ENCODE measurements at places on chromosomes 16 and 17.

DNA sequence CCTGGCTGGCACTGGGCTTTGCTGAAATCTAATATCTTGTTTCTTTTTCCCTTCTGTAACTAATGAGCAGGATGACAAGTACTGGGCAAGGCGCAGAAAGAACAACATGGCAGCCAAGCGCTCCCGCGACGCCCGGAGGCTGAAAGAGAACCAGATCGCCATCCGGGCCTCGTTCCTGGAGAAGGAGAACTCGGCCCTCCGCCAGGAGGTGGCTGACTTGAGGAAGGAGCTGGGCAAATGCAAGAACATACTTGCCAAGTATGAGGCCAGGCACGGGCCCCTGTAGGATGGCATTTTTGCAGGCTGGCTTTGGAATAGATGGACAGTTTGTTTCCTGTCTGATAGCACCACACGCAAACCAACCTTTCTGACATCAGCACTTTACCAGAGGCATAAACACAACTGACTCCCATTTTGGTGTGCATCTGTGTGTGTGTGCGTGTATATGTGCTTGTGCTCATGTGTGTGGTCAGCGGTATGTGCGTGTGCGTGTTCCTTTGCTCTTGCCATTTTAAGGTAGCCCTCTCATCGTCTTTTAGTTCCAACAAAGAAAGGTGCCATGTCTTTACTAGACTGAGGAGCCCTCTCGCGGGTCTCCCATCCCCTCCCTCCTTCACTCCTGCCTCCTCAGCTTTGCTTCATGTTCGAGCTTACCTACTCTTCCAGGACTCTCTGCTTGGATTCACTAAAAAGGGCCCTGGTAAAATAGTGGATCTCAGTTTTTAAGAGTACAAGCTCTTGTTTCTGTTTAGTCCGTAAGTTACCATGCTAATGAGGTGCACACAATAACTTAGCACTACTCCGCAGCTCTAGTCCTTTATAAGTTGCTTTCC, 56.0 kb downstream of the HLF start:
- DNase-seq: no peak

DNA sequence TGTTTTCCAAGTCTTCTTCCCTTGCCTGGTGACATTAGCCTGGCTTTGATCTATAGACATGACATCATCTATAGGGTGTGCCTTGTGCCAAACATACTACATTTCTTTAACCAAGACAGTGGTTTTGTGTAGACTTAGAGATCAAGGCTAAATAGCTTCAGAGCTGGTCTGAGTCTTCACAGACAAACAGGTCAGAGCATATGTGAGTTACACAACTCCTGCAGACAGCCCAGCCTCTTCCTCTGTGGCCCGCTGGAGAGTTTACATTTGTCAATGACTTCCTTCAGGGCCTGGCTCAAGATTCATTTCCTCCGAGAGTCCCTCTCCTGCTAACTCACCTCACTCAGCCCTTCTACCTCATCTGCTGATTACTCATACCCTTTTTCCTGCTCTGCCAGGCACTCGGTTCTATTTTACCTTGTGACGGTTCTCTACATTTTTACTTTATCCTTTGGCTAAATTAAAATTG, 73.1 kb upstream of the TANC2 start:
- peak; percentile 26 for DNase-seq

- no peak for DNase-seq
Measured at GRCh38 chr17:70091696-70092095, 16.7 kb downstream of the KCNJ16 start.

GRCh38 chr16:86101137-86101896, 202.4 kb downstream of the IRF8 start:
- no peak for DNase-seq

DNA sequence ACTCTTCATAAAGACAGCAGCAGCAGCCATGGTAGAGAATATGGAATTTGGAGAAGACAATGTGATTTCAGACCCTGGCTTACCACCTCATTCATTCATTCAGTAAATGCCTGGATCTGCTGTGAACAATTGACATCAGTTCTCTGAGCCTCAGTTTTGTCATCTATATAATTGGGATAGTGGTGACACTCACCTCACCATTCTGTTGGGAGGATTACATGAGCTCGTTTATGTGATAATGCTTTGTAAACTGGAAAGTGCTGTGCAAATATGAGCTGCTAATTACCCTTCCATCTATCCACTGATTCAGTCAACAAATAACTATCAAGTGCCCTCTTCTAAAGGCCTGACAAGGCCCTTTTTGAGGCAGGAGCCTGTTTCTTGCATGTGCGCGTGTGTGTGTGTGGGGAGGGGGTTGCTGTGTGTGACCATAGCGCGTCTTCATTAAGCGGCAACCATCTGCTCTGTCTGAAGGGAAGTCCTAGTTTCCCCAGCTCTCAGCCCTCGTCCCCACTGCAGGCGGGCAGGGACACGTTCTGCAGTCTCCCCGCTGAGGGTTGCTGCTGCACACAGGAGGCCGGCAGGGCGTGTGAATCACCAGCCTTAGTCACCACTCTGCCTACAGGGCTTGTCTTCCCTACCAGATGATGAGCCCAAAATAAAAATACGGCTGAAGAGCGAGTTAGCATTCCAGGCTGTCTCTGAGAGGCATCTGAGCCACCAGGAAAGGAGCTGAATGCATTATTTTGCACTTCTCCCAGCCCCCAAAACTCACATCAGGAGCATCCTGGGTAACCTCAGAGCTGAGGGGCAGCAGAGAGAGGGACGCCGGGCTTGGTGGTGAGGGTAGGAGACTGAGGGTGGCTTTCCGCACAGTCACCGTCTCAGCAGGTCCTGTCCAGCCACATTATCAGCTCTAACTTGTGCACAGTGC, 19.9 kb downstream of the ARL4D start:
- DNase-seq: no peak

DNA sequence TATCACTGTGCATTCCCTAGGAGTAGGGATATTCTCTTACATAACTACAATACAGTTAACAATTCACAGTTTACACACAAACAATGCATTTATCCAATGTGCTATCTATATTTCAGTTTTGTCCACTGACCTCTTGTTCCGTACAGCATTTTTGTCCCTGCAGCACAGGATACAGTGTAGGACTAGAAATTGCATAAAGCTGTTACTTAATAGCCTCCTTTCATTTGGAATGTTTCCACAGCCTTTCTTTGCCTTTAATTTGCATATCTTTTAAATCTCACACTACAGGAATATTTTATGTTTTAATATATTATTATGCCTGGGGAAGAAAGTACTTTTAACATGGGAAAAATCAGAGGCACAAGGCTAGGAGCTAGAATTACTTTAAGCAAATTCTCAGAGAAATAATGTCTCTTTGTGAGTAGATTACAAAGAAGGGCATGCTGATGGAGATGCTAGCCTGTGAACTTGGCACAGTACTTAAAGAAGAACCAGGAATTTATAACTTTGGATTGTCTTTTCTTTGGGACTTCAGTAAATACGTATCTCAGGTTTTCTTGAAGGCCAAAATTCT, 144.3 kb downstream of the ITFG1 start:
- no peak for DNase-seq

DNA sequence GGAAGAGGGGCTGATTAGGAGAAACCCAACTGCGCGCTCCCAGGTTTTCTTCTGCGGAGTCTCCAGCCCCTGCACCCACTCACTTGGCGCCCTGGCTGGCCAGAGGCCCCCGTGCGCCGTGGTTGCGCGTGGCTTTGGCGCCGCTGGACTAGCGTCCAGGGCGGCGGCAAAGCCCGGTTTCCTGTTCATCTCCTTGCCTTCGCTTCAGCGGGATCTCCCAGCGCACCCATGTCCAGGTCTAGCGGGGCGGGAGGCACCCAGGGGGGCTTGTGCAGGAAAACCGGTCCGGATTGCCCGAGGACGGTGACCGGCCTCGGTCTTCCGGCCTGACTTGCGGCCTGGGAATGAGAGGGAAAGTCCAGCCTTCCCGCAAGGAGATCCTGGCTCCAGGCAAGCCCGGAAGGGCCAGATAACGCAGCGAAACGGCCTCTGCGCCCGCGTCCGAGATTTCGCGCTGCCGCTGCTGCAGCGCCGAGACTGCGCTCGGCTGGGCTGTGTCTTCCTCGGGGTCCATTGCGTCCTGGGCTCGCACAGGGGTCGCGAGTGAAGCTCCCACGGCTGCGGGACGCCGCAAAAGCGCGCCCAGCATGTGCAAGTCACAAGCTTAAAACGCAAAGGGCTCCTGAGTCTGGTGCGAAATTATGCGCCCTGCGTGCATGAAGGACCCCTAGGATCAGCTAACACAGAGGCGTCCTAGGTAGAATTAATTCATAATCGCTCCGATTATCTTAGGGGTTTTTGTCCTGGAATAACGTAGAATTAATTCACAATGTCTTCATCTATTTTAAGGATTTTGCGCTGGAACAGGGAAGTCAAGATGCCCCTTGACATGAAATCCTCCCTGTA, 5.7 kb downstream of the FOXF1 start:
- DNase-seq: no peak

DNA sequence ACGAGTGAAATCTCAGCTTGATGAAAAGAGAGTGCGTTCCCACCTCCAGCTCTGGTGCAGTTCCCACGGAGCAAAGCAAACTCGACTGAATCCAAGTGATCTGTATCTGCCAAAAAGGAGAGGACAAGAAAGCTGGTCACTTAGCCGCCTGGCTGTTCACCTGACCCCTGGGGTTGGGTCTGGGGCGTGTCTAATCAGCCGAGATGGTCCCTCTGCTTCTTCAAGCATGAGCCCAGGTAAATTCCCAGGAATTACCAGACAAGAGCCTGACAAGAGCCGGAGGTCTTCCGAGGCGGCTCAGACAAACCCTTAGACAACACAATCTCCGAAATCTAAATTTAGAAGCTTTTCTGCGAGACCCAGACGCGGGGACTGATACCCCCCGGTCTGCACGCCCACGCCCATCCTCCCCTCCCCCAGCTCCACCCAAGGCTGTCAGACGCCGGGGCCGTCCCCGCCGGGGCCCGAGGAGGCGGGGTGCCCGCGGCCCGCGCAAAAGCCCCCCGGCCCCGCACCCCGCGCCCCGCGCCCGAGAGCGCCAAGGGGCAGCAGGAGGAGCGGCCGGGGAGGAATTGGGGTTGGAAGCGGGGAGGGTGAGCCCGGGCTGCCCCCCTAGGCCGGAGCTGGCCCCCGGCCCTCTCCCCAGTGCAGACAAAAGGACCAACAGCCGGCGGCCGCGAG, 674 bp downstream of the ZNF821 start:
- peak; percentile 73 for DNase-seq

GRCh38 chr17:39197380-39198185, at the start of gene CACNB1:
TSS of gene CACNB1 (minus strand) at chr17:39197669. CDS start at chr17:39197495, 174 bp downstream.
- peak; percentile 42 for DNase-seq

- DNase-seq: no peak
Measured at GRCh38 chr17:7656958-7657609, 6.4 kb downstream of the ATP1B2 start.

DNA sequence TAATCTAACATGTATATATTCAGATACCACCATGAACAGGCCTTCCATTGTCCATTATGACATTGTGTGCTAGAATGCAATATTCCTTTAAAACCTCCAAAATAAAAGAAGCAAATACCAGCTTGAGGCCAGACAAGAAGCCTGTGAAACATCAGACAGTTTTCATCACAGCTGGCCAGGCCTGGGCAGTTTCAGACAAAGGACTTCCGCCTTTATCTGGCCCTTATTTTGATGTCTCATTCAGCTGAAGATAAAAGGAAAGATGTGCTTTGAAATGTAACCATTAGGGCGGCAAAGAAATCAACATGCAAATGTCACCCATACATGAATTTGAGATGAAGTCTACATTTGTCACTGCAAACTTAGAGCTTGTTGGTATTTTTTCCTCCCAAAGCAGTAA, 737.5 kb downstream of the KCNJ2 start:
- DNase-seq: no peak

DNA sequence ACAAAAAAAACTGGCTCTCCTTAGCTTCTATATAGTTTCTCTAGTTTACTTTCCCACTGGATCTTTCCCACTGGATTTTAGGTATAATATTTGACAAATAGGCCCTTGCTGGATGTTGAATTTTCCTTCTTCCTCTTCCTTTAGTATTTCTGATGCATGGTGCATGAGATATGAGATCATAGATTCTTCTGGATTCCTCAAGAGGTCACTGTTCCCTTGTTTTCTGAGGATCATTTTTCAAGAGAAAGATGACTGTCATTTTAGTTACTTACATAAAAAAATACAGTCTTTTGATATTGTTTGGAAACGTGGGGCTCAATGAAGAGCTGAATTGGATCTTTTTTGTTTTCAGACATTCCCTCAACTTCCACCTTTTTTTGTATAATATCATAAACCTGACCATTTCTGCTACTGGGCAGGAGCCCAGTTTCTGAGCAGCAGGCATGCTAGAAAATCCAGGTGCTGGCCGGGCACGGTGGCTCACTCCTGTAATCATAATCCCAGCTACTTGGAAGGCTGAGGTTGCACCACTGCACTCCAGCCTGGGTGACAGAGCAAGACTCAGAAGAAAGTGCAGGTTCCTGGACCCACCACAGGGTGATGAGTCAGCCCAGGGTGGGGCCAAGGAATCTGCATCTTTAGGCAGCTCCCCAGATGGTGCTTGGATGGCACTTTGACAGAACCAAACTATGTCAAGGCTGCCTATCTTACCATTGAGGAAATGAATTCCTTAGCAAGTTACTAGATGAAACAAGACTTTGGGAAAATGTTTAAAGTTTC, 70.3 kb downstream of the SDR42E1 start:
- DNase-seq: peak; percentile 57

- DNase-seq: no peak
Measured at GRCh38 chr17:38324141-38324697, 19.5 kb downstream of the GPR179 start.

GRCh38 chr17:61457226-61457983, 5.2 kb downstream of the TBX4 start:
- peak; percentile 13 for DNase-seq

DNA sequence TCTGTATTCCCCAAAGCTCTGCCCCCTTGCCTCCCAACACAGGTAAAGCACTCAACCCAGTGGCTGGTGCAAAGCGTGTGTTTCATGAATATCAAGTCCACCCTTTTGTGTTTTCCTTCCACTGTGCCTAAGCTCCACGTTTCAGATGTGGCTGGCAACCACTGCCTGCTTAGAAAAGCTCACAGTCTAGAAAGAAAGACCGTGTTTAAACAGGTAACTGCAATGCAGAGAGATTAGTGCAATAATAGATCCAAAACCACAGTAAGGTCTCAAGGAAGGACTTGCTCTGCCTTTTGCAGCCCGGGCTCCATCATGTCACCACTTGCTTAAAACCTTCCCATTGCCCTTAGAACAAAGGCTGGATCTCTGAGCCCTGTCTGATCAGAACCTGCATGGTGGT, 240.2 kb upstream of the C16orf82 start:
- no peak for DNase-seq

GRCh38 chr17:2207815-2208515, 95.6 kb downstream of the SMG6 start:
- no peak for DNase-seq

DNA sequence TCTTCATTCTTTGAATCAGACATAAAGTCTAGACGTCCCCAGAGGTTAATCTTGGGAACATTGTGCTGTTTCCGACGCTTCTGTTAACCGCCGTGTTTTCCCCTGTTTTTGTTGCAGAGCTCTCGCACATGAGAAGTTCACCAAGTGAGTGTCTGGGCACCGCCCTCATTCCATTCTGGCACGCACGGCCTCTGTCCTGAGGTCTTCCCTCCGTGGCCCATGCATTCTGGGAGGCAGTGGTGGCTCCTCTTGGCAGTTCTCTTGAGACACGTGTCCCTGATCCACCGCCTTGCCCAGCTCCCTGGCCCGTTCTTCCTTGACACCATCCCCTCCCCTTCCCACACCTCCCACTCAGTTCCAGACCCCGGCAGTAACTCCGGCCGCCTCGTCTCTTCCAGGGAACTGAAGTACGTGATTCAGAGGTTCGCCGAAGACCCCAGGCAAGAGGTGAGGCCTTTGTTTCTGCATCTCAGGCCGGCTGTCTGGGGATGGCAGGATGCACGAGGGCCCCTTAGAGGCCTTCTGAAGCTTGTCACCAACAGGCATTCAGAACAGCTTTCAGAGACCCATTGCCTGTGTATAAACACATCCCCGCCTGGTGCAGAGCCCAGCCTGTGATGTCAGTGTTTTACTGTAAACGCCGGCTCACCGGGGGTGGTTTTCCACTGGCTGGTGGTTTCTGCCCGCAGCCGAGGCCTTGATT, 85.9 kb upstream of the PLCG2 start:
- no peak for DNase-seq
